Anterior cingulate cortex (tissue), 58 donors: ENCODE measurements at places on chromosomes 12 and 14.

DNA sequence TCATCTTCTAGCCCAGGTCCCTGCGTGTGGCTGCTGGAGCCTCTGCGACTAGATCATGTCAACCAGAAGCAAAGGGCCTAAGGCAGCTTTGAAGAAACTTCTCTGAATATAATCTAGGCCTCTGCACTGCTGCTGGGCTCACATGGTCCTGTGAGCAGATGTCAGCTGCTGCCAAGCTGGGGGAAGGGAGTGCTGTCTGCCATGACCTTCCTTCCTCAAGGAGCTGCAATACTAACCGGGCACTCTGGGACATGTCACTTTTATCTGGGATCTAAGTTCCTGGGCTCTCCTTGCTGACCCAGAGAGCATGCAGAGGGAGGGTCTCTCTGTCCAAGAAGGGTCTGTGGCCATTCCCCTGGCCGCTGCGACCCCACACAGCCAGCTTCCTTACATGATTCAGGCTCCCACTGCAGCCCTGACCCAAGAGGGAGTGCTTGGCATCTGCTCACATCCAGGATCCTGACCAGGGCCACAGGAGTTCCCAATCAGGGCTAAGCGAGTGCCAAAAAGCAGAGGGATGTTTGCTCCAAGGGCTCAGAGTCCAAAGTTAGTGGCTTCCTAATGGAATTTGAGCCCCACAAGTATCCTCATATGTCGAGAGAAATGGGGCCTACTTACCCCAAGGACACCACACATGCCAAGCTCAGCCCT lies 74.0 kb downstream of the PLEKHG3 start:
- no peak for DNase-seq

DNA sequence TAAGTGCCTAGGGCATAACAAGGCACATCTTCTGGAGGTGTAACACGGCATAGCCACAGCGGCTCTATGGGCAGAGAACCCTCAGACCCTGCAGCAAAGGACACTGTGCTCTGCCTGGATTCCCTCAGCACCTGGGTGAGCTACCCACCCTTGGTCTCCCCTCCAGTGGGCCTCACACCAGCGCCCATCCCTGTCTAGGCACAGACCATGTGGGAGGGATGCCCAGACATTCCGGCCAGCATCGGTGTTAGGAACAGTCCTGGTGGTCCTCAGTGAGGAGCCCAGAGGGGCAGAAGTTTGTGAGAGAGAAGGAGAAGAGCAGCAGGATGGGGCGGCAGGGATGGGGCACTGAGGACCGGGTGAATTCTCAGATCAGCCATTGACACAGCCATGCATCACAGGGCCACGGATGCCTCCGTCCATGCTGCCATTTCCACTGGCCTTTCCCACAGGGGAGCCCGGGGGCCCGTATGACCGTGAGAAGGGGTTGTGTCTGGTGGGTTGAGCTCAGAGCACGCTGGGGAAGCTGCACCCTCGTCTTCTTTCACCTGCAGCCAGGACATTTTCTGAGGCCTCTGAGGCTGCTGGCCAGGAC lies 282.7 kb upstream of the SFSWAP start:
- no peak for DNase-seq

GRCh38 chr12:131356485-131357184 lies 354.3 kb upstream of the SFSWAP start:
- no peak for DNase-seq

DNA sequence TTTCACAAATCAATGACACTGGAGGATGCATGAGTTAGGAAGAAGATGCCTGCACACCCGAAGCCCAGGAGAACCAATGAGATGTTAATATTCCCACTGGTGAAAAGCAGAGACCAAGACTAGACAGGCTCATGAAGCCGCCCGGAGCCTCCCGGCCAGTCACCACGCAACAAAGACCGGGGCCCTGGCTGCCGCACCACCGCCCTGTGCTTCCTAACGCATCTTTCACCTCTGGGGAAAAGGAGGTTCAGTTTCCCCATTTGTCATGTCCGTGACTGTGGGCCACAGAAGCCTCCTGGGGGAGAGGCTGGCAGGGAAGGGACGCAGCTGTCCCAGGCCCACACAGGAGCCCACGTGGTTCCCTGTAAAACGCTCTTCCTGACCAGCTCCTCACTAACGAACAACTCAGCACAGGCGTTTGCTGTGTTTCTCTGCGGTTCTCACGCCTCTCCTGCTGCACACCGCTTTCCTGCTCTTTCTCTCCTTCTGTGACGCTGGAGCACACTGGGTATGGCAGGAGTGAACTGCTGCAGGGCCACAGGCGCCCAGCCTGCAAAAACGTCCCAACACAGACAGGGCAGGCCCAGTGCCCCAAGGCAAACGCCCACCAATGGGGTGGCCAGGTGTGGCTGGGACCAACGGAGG lies 10.8 kb downstream of the RIMBP2 start:
- no peak for DNase-seq

- DNase-seq, result no peak
Observed at GRCh38 chr12:11624116-11624515, 25.4 kb upstream of the ETV6 start.

DNA sequence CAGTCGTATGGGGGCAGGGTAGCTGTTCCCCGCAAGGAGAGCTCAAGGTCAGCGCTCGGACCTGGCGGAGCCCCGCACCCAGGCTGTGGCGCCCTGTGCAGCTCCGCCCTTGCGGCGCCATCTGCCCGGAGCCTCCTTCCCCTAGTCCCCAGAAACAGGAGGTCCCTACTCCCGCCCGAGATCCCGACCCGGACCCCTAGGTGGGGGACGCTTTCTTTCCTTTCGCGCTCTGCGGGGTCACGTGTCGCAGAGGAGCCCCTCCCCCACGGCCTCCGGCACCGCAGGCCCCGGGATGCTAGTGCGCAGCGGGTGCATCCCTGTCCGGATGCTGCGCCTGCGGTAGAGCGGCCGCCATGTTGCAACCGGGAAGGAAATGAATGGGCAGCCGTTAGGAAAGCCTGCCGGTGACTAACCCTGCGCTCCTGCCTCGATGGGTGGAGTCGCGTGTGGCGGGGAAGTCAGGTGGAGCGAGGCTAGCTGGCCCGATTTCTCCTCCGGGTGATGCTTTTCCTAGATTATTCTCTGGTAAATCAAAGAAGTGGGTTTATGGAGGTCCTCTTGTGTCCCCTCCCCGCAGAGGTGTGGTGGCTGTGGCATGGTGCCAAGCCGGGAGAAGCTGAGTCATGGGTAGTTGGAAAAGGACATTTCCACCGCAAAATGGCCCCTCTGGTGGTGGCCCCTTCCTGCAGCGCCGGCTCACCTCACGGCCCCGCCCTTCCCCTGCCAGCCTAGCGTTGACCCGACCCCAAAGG lies 804 bp downstream of the GAPDH start:
- DNase-seq, result peak; percentile 46

- DNase-seq, result no peak
Observed at GRCh38 chr14:71594821-71595220, 337.4 kb upstream of the RGS6 start.

DNA sequence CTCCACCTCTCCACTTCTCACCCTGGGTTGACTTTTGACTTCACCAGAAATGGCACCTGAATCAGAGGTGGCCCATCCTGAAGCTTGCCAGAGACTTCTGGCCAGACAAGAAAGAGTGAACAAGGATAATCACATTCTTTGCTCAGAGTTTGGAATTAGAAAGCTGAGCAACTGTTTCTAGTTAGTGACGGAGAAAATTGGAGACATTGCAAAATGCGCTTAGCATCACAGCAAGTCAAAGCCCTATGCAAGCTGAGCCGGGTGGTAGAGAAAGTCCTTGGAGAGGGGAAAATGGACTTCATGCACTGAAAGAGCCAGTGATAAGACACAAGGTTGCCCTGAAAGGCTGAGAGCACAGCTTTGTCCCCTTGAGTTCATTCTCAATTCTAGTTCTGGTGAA lies 161.8 kb downstream of the PAH start:
- no peak for DNase-seq

- no peak for DNase-seq
Observed at GRCh38 chr14:95507174-95507573, 9.3 kb downstream of the SYNE3 start.

DNA sequence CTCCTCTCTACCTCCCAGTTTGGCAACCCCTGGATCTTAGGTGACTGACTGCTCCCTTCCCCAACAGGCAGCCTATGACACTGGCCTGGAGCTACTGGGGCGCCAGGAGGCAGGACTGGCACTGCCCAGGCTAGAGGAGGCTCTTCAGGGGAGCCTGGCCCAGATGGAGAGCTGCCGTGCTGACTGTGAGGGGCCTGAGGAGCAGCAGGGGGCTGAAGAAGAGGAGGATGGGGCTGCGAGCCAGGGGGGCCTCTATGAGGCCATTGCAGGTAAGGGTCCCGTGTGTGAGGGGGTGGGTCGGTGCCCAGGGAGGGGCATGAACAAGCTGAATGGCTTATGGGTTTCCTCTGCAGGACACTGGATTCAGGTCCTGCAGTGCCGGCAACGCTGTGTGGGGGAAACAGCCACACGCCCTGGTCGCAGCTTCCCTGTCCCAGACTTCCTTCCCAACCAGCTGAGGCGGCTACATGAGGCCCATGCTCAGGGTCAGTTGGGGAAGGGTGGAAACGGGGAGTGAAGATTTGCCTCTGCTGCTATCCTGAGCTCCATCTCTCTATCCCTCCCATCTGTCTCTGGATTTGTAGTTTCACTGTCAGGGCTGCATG lies 2.2 kb downstream of the P3H3 start:
- no peak for DNase-seq

DNA sequence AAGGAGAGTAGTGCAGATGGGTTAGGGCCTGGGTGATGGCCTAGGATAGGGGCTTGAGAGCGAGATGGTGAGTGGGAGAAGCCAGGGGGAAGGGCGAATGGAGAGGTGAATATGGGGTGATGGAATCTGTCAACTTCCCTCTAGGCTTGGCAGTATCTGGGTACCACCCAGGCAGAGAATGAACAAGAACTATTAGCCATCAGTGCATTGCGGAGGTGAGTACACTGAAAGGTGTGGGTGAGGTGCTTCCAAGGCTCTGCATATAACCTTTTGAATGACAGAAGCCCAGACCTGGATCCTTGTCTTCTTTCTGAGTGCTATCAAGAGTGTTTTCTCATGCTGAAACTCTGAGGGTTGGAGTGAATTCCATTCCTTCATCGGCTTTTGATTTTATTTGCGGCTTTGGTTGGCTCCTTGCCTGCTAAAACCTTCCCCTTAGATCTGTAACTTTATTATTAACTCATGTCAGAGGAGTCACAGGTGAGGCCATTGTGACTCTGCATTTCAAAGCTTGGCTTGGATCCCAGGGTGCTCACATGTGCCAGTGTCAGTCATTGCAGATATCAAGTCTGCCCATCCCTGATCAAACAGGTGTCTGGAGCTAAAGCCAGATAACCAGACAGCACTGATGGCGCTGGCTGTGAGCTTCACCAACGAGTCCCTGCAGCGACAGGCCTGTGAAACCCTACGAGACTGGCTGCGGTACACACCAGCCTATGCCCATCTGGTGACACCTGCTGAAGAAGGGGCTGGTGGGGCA lies 18.6 kb downstream of the PEX5 start:
- no peak for DNase-seq

DNA sequence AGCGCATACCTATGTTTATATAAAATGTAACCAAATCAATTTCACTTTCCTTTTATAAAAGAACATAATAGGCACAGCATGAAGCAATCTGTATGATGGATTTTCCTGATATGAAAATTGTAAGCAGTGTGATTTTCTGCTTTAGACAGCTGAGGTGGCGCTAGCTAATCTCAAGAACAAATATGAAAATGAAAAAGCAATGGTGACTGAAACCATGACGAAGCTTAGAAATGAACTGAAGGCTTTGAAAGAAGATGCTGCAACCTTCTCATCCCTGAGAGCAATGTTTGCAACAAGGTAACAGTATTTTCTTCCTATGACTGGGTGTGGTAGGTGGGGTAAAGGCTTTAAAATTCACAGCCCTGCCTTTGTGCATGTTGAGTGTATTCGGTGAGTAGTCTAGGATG lies 65.0 kb upstream of the FGD4 start:
- DNase-seq, result no peak

DNA sequence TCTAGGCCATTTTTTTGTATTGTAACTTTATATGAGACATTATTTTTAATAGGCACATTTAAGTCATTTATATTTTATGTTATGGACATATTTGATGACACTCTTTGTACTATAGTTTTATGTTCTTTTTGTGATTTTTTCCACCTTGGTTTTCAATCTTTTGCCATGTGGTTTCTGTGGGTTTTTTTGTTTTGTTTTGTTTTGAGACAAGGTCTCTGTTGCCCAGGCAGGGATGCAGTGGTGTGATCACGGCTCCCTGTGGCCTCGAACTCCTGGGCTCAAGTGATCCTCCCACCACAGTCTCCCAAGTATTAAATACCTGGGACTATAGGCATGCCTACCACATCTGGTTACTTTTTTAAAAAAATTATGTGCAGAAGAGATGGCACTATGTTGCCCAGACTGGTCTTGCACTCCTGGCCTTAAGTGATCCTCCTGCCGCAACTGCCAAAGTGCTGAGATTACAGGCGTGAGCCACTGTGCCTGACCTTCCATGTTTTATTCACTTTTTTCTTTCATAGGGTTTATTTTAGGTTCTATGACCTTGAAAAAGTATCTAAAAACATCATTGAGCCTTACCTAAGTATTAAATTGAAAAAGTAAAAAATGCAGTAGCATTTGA lies 16.3 kb downstream of the MSRB3 start:
- DNase-seq, result no peak

- DNase-seq, result no peak
Observed at GRCh38 chr14:103207388-103208072, 84.3 kb downstream of the TNFAIP2 start.

DNA sequence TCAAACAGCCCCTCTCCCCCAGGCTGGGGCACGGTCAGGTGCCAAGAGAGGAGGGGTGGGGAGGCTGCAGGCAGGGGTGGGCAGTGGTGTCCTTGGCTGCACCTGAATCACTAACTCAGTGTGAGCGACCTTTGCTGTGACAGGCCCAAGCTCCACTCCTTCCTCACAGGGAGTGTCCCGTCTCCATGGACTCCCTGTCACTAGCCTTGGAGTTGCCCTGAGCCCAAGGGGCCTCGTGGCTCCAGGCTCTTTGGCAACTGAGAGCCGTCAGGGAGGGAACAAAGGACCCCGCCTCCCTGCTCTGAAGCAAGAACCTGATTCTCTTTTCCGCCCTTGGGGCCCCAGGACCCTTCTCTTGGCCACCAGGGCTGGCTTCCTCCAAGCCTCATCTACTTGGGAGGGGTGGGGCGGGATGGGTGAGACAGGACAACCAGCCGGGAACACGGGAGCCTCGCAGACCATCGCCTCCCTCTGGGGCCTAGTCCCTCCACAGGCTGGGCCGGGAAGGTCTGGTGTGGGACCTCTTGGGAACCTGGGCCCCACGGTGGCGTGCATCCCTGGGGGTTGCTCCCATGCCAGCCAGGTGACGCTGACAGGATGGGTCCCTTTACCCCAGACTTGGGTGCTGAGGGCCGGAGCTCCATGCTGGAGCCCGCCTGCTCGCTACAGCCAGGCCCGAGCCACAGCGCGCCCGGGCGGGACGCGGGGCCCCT lies 935 bp upstream of the ADSS1 start:
- DNase-seq, result no peak

GRCh38 chr12:31218203-31219025 lies 107.5 kb downstream of the SINHCAF start:
- no peak for DNase-seq
